NCI-H1436 (cell line): ENCODE measurements at places on chromosomes 6 and 20.

DNA sequence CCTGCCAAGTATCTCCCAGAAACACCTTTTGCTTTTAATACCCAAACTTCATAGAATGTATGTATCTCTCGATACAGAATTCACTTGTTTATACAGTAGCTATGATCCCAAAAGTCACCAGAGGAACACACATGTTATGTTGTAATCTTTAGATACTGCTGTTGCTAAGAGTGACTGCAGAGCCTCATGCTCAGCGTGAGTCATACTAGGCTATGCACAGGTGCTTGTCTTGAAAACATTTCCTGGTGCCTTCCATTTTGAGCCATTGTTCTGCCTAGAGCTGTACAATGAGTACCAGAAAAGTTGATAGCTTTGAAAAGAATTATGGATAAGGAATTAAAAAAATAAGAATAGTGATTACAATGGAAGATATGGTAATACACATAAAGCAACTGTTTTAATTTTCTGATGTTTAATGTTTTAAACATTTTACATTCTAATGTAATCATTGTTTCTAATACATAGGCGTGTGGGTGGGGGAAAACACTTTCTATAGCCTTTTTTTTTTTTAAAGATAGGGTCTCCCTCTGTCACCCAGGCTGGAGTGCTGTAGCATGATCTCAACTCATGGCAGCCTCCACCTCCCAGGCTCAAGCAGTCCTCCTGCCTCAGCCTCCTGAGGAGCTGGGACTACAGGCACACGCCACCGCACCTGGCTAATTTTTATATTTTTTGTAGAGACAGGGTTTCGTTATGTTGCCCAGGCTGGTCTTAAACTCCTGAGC lies 79.4 kb downstream of the CD24 start:
- DNase-seq = no peak

DNA sequence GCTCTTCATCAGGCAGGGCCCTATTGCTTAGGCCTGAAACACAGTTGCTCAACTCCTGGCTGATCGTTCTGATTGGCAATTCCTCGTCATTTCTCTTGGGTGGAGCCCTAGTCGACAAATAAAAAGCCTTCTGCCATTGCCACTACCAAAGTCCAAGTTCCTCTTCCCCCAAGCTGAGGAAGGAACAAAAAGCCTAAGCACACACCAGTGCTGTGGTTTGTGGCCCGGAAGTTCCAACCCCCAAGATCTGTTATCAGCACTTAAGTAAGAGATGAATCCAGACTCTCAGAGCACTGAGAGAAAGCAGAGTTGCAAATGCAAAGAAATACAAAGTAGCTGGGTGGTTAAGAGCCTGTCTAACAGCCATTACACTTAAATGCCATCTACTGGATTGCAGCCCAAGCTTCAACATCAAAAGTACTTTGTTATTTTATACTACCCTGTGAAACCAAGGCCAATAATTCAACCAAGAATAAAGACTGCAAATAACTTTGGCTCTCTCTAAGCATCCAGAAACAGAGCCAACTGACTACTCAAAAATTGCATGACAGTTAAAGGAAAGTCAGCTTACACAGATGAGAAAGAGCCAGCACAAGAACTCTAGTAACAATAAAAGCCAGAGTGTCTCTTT lies 1024.0 kb downstream of the GRIK2 start:
- no peak for DNase-seq

DNA sequence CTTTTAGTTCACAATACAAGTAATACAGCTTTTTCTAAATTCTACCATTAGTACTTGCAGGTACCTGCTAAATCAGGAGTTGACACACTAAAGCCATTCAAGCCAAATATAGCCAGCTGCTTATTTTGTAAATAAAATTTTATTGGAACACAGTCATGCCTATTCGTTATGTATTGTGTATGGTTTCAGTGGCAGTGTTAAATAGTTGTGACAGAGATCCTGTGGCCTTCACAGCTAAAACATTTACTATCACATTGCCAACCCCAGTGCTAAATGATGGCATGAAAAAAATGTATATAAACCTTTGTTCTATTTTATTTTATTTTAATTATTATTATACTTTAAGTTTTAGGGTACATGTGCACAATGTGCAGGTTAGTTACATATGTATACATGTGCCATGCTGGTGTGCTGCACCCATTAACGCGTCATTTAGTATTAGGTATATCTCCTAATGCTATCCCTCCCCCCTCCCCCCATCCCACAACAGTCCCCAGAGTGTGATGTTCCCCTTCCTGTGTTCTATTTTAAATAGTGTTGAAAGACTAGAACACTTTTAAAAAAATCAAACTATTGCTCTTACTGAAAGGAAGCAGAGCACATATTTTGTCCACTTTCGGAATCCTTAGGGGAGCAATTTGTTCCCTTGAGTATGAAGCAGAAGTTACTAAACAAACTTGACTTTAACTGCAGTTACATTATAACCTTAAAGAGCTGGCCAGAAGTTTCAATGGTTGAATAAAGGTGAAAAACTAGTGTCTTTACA lies 115.7 kb downstream of the PRIM2 start:
- no peak for DNase-seq

GRCh38 chr6:110341067-110341466 lies 17.1 kb downstream of the METTL24 start:
- no peak for DNase-seq

- no peak for DNase-seq
These were observed 41.2 kb upstream of the RNF146 start for GRCh38 chr6:127225497-127225896.

- DNase-seq = no peak
These were observed 37.5 kb downstream of the MAP3K5 start for GRCh38 chr6:136754820-136755219.

DNA sequence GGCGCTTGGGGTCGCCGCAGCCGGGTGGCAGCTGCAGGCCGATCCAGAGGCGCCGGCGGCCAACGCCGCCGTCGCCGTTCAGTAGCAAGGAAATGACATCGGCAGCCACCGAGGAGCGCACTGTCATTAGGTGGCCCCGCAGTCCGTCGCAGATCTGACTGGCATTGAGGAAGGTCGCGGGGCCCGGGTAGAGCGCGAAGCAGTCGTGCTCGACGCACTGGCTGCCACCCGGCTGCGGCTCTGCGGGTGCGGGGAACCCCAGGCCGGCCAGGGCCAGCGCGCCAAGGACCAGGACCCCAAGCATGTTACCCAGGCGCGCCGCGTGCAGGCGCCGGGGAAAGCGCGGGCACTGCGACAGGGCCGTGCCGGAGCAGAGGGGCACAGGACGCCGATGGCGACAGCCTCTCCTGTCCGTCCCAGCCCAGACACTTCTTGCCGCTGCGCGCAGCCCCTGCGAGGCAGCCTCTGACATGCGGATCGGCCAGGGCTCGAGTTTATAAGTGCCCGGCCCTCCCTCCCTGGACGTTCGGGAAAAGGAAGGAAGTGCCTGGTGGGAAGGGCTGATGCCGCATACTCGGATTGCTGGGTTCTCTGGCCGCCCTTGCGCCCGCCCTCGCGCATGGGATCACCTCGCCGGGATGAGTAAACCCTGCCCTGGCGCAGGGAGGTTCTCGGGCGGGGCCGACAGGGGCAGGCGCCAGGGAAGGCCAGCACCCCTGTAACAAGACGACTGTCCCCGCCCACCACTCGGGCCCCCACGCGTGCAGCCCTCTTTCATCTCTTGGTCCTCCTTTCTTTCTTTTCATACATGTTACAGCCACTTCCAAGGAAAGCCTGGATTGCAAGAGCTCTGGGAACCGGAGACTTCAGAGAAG lies at the start of gene THBD:
TSS of gene THBD (minus strand) at position 472 of the 875 bp plus-strand sequence. CDS start at position 304, 168 bp downstream.
- DNase-seq = no peak

GRCh38 chr6:161327360-161327953 lies 53.6 kb upstream of the AGPAT4 start:
- no peak for DNase-seq

DNA sequence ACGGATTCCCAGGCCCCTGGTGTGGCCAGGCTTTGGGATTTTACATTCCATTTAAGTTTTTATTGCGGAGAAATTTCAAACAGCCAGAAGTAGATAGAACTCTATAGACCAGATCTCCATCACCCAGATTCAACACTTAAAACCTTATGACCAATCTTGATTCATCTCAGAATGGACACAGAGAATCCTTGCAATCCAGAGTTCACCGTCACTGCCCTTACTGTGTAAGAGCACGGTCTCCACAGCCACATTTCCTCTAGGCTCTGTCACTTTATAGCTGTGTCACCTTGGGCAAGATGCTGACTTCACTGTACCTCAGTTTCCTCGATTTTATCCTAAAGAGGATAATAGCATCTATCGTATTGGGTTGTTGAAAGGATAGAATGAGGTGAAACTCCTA lies 979 bp downstream of the ZNF133 start:
- no peak for DNase-seq
